Activated CD8-positive, alpha-beta T cell treated with anti-CD3 and anti-CD28 coated beads for 36 hours (primary cell): ENCODE measurements at places on chromosomes 2 and 18. TPM values are rescaled to one million over a fixed set of nuclear protein-coding genes. Genes with fewer than 3 reads are reported as not detected.
A peak's percentile ranks its signal among the peaks of the same experiment; 100 is the strongest.

The DRC1 gene
- total RNA-seq = not detected

The CTAGE1 gene
- total RNA-seq = not detected

The ASB18 gene
- not detected for total RNA-seq

The ZEB2 gene
- 14.9 TPM for total RNA-seq

The FBXO15 gene
- 2.1 TPM for total RNA-seq

- no peak for DNase-seq
These were observed 176.0 kb downstream of the ACKR3 start for GRCh38 chr2:236745420-236746210.

GRCh38 chr18:44934901-44935300 lies 254.2 kb downstream of the SETBP1 start:
- DNase-seq = no peak

DNA sequence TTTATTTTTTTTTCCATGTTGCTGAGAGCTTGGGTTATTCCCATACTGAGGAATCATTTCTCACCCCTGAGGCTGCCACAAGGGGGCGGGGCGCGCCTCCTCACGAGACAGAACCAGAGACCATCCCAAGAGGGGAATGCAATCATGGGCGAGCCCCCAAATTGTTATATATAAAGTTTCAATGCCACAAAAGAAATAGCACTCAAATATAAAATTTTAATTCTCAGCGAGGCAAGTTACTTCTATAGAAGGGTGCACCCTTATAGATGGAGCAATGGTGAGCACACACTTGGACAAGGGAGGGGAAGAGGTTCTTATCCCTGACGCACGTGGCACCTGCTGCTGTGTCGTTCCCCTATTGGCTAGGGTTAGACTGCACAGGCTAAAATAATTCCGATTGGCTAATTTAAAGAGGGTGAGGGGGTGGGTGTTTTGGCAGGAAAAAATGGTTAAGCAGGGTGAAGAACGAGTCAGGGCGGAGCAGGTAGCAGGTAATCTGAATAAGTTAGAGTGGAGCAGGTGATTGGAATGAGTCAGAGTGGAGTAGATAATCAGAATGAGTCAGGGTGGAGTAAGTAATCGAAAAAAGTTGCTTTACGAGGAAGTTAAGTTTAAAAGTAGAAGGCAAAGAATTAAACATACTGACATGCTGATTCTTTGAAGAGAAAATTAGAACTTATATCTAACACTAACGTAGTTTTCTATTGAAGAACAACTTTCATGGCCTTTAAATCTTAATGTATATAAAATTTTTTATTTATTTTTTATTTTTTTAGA lies 177.5 kb downstream of the MTCL1 start:
- DNase-seq = peak; percentile 36
